Aortic smooth muscle cell (primary cell): ENCODE measurements at places on chromosomes 4 and X. TPM values are rescaled to one million over a fixed set of nuclear protein-coding genes. Genes with fewer than 3 reads are reported as not detected.

The ARMCX2 gene
- 62.1 and 95.6 TPM in 2 replicates for total RNA-seq

The CT45A2 gene
- total RNA-seq: not detected in 2 replicates

The POU4F2 gene
- total RNA-seq: not detected in 2 replicates

The NSD2 gene
- total RNA-seq: 66.3 and 67.4 TPM in 2 replicates

The CCNQ gene
- 28.3 and 30.9 TPM in 2 replicates for total RNA-seq

The SLC10A6 gene
- not detected in 2 replicates for total RNA-seq

The GAGE12E gene
- total RNA-seq: not detected in 2 replicates

The ARR3 gene
- total RNA-seq: not detected in 2 replicates

The DCTD gene
- total RNA-seq: 97.4 and 100 TPM in 2 replicates
